Activated CD8-positive, alpha-beta T cell treated with anti-CD3 and anti-CD28 coated beads, Interleukin-2, amount 10 ng/mL, durations not matched to agents 7 days and 5 days (primary cell): ENCODE measurements at places on chromosomes 7 and 10. TPM values are rescaled to one million over a fixed set of nuclear protein-coding genes. Genes with fewer than 3 reads are reported as not detected.

DNA sequence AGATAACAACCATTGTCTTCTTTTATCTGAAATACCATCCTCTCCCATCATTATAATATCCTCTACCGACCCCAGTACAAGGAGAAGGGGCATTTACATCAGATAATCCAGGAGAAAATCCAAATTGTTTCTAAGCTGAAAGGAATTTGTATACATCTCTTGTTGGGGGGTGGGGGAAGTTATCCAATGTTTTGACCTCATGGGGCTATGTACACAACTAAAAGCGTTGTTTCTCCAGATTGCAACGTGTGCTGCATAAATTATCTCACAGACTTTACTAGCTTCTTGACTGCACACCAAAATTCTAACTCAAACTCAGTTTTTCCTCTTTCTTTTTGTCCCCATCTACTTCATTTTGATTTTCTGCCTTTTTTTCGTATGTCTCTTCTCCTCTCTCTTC, 156.7 kb downstream of the TWIST1 start:
- DNase-seq = no peak

DNA sequence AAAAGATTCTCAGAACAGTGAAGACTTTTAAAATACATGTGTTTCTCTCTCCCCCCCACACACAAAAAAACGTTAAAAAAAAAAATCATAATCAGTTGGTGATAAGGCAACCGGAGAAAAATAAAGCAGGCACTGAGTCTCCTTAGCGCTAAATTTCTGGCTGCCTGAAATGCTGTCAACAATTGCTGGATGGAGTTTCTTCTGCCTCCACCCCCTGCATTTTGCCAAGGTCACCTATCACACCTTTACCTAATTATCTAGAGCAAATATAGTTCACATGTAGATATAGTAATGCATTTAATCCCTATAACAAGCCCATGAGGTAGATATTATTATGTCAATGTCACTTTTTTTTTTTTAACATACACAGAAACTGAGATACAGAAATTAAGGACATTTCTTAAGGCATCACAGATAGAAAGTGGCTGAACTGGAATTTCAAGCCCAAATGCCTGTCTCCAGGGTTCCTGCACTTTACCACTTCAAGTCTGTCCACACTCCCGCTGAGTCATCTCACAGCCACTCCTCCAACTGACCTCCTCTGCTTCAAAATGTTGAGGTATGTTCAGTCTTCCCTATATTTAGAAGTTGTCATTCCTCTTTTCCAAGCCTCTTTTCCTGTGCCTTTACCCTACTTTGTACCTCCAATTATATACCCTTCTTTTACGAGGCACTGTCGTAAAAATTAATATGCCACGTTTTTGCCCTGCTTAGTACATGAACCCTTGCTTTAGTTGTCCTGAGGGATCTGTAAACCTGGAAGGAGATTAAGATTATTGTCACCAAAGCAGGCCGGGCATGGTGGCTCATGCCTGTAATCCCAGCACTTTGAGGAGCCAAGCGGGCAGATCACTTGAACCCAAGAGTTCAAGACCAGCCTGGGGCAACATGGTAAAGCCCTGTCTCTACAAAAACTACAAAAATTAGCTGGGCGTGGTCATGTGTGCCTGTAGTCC, 72.8 kb upstream of the MPP7 start:
- no peak for DNase-seq

GRCh38 chr7:12783421-12784095, 96.1 kb downstream of the ARL4A start:
- DNase-seq = no peak

GRCh38 chr7:103966593-103967277, 22.7 kb downstream of the RELN start:
- DNase-seq = no peak

- DNase-seq = no peak
These were observed 87.4 kb downstream of the CCDC3 start for GRCh38 chr10:12914111-12914510.

GRCh38 chr7:35818513-35818912, 17.7 kb downstream of the SEPTIN7 start:
- no peak for DNase-seq

DNA sequence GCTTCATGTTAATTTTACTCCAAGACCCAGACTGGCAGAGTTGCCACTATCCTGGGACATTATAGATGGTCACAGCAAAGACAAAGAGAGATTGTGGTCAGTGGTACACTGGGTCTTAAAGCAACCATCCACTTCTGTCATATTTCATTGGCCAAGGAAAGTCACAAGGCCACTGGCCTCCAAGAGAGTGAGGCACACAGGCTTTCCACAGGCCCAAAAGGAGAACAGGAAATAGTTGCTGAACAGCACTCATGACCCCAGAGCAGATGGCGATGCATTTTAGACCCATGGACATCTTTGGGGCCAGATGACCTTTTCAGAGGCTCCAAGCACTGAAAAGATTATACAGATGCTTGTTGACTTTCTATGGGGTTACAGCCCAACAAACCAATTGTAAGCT, 97.4 kb downstream of the ARID5B start:
- DNase-seq = peak; percentile 13

- no peak for DNase-seq
These were observed 157.6 kb upstream of the SEMA3E start for GRCh38 chr7:83806538-83806937.

DNA sequence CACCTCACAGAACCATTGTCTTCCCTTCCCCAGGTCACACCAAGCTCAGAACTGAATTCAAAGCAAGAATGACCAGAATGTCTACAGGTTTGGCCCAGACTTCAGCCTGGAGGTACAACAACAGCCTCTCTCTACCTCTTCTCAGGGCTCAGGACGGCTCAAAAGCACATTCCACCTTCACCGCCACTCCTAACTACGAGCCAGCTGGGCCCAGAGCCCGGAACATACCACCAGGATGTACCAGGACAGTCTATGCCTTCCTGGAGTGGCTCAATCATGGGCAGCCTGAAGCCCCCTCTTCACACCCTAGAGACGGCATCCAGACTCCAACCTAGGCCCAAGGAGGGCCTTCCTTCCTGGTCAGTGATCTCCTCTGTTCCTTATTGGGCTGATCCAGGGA, 41.6 kb downstream of the ANXA8 start:
- DNase-seq = no peak

DNA sequence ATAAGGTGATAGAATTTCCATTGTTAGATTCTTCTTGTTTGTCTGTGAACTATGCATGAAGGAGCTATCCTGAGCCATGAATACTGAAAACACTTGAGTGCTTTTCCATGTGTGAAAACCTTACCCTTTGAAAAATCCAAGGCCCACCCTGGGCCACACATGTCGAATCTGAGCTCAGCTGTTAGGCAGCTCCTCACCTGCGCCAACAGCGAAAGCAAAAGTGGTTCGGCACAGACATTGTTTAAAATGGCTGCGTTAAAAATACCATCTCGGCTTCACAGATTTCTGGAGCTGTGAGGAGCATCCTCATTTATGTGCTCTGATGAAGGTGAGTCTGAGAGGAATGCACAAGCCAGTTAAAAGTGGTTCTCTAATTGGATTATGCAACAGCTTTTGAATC, 137.7 kb downstream of the NEUROD6 start:
- DNase-seq = no peak

GRCh38 chr7:141161550-141162535, 88.0 kb downstream of the TMEM178B start:
- DNase-seq = no peak

GRCh38 chr10:58712982-58713381, 200.3 kb downstream of the BICC1 start:
- no peak for DNase-seq

DNA sequence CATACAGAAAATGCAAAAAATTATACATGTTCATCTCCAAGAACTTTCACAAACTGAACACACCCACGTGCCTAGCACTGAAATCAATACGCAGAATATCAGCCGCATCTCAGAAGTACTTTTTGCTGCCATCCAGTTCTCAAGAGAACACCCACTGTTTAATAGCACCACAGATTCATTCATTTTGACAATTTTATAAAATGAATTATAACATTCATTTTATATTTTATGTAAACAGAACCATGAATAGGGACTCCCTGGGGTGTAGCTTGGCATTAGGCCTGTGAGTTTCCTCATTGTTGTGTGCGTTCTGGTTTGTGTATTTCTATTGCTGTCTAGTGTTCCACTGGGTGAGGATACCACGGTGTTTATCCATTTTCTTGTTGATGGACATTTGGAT, 77.3 kb upstream of the PIP4K2A start:
- DNase-seq = no peak

- DNase-seq = no peak
These were observed 32.8 kb upstream of the ZNF365 start for GRCh38 chr10:62341419-62341818.

DNA sequence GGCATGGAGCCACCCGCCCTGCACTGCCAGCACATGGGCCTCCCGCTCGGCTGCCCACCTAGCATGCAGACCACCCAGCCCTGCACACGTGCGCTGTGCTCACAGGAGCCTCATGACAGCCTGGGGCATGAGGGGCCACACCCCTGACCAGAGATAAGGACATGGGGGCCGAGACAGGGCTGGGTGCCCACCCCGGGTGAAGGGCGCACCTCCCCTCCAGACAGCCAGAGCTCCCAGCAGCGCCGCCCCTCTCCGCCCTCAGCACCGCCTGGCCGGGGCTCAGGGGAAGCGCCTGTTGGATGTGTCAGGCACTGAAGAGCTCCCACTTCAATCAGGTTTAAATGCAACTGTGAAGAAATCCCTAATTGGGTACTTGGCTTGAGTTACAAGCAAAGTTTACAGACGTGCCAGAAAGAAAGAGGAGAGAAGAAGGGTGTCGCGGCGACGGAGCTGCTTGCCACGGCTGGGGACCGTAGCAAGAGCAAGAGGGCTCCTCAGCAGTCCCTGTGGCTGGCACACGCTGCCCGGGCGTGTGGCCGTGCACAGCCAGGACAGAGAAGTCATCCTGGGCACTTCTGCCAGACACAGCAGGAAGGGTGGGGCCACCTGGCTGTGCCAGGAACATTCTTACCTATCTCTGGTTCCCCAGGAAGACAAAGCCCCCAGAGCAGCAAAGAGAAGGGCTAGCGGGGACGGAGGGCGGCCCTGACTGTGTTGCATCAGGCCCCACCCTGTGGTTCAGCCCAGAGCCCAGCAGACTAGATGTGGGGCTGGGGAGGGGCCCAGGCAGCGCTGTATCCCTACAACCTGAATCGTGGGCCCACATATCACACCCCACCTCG, 247.4 kb downstream of the ELFN1 start:
- no peak for DNase-seq

GRCh38 chr10:42941295-42941644, 135.6 kb upstream of the RET start:
- DNase-seq = no peak

- DNase-seq = no peak
These were observed 25.1 kb upstream of the VPS41 start for GRCh38 chr7:38934051-38934450.

- DNase-seq = no peak
These were observed 28.5 kb upstream of the SH2B2 start for GRCh38 chr7:102258073-102258748.

GRCh38 chr10:101050208-101051069, 11.3 kb upstream of the KAZALD1 start:
- peak; percentile 85 for DNase-seq

NPC1L1 gene
- not detected for total RNA-seq

SLC13A4 gene
- not detected for total RNA-seq

CAMK2B gene
- total RNA-seq = not detected

SEC31B gene
- total RNA-seq = 172 TPM

DYDC2 gene
- total RNA-seq = not detected

MGAM2 gene
- not detected for total RNA-seq

KIAA1217 gene
- total RNA-seq = not detected

SPAM1 gene
- not detected for total RNA-seq

AKR1D1 gene
- total RNA-seq = not detected

ELFN1 gene
- not detected for total RNA-seq

FEZF1 gene
- total RNA-seq = not detected

CLDN3 gene
- not detected for total RNA-seq

DNAH11 gene
- 2.3 TPM for total RNA-seq
